ENCODE measurements at places on chromosomes 4 and X. TPM values are rescaled to one million over a fixed set of nuclear protein-coding genes. Genes with fewer than 3 reads are reported as not detected.

DNA sequence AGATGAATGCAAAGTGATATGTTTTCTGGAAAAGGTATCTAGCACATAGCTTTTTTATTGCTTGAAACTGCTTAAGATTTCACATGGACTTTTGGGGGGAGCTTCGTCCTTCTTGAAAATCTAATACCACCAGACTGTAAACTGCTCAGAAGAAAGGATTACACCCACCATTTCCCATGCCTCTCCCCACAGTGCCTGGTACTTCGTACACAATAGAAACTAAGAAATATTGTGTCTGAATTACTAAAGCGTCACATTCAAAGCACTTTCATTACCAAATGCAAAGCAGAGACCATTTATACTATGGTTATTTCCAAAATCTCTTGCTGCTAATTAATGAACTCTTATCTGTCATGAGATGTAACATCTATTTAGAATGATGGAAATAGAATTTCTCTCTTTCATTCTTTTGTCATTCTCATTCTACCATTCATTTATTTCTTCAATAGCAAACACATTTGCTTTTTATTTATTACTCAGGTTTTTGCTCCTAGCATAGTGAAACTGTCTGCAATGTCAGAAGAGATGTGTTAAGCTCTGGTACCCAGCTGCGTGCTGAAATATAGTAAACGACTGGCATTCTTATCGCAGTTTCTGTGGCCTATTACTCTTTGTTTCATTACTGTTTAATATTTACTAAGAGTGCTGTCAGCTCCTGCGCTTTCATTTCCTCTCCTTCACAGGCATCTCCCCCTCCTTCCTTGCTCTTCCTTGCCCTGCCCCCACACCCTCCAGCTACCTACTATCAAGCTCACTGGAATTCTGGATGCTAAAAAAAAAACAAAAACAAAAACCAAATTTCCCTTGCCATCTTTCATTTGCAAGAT lies 51.4 kb upstream of the RAPGEF2 start:
- no peaks in the 10 kb centered on the region for H3K36me3 ChIP-seq
- no peak overlapping the region for H3K4me3 ChIP-seq
- H3K4me1 ChIP-seq, result peaks cover 27% of the 10 kb centered on the region

Gene CLDN34
- not detected for total RNA-seq

DNA sequence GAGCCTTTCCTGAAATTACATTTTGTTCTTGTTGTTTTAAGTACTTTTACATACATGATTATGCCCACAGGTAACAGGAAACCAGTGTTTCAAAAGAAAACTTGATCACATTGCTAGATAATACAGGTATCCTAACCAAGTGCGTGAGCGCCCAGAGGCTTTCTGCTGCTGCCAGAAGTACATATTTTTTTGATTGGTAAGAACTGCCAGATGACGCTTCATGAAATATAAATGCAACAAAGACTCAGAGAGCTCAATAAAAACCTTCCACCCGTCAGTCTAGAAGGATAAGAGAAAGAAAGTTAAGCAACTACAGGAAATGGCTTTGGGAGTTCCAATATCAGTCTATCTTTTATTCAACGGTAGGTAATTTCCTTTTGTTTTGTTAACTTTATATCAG lies at the start of gene EPGN:
Gene EPGN (plus strand): TSS at position 256 of the 400 bp plus-strand sequence. CDS start 64 bp downstream, at position 320.
- no peaks in the 10 kb centered on the region for H3K36me3 ChIP-seq
- H3K4me3 ChIP-seq, result no peak within 1 kb of the TSS
- H3K27me3 ChIP-seq, result no peaks in the 10 kb centered on the region
- DNase-seq, result no peak
- H3K4me1 ChIP-seq, result peaks cover 6% of the 10 kb centered on the region
- H3K27ac ChIP-seq, result no peak within 1 kb of the TSS

DNA sequence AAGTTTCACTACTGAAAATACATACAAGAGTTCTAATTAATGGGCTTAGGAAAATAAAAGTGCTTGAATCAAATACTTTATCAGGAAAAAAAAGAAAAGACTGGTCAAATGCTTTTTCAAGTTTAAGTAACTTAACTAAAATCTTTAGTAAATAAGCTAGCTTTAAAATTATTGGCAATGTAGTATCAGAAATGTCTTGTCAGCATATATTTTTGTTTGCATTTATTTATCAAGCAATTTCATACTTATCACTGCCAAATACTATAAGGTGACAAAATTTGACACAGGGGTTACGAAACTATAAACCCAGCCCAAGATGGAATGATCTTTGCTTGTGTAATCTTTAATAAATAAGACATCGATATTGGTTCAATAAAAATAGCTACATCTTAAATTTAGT lies 31.8 kb upstream of the MAGEA4 start:
- no peak for DNase-seq
- no peak overlapping the region for H3K4me3 ChIP-seq
- H3K4me1 ChIP-seq, result no peaks in the 10 kb centered on the region
- no peaks in the 10 kb centered on the region for H3K27me3 ChIP-seq
- no peak overlapping the region for H3K27ac ChIP-seq

Gene LARP7
- 26.5 TPM for total RNA-seq

Gene GABRE
- total RNA-seq, result 1.0 TPM

Gene AKAP4
- total RNA-seq, result not detected

Gene BEND2
- not detected for total RNA-seq

Gene SPANXA1
- not detected for total RNA-seq

DNA sequence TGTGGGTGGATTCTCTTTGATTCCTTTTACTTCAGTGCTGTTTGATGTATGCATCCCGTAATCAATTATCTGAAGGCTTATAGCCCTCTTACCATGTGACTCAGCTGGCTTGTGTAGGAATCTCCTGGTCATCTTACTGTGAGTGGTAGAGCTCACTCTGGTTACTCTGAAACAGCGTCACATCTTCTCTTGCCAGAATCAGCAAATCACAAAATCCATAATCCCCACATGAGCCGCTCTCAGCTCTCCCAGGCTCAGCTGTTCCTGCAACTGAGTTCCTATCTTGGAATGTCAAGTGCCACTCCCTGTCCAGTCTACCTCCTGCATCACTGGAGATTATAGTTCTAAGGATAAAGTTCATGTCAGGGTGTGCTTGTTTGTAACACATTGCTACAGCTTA lies 278.0 kb downstream of the FBXO8 start:
- no peaks in the 10 kb centered on the region for H3K4me1 ChIP-seq
- H3K27ac ChIP-seq, result no peak overlapping the region
- H3K4me3 ChIP-seq, result no peak overlapping the region
- DNase-seq, result no peak

GRCh38 chr4:112402098-112402497 lies 104.9 kb downstream of the ALPK1 start:
- no peaks in the 10 kb centered on the region for H3K4me1 ChIP-seq
- H3K27ac ChIP-seq, result no peak overlapping the region
- DNase-seq, result no peak
- H3K4me3 ChIP-seq, result no peak overlapping the region

- no peak for DNase-seq
- H3K27me3 ChIP-seq, result no peaks in the 10 kb centered on the region
- H3K4me1 ChIP-seq, result no peaks in the 10 kb centered on the region
- H3K36me3 ChIP-seq, result no peaks in the 10 kb centered on the region
- H3K27ac ChIP-seq, result no peak overlapping the region
Measured at GRCh38 chr4:153741541-153741940, 18.3 kb downstream of the RNF175 start.

Gene TCEAL2
- not detected for total RNA-seq
